Bronchial epithelial cell (primary cell): ENCODE measurements at places on chromosomes 3 and 15.

DNA sequence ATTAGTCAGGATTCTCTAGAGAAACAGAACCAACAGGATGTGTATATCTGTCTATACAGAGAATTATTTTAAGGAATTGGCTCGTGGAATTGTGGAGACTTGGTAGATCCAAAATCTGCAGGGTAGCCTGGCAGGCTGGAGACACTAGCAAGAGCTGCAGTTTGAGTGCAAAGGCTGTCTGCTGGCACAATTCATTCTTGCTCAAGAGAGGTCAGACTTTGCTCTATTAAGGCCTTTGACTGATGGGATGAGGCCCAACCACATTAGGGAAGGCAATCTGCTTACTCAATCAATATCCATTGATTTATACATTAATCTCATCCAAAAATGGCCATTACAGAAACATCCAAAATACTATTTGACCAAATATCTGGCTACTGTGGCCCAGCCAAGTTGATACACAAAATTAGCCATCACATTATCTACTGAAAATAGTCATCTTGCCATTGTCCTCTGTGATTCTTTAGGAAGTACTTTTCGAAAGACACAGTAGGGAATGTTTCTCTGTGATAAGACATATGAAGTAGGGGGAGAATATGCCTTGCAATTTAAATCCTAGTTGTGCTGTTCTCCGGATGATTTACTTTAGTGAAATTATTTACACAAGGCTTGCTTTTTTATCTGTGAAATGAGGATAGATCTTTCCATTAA is 873.8 kb downstream of the ROBO2 start:
- no peak for DNase-seq

GRCh38 chr3:174444391-174444790 is 414.7 kb upstream of the NAALADL2 start:
- no peak for DNase-seq

DNA sequence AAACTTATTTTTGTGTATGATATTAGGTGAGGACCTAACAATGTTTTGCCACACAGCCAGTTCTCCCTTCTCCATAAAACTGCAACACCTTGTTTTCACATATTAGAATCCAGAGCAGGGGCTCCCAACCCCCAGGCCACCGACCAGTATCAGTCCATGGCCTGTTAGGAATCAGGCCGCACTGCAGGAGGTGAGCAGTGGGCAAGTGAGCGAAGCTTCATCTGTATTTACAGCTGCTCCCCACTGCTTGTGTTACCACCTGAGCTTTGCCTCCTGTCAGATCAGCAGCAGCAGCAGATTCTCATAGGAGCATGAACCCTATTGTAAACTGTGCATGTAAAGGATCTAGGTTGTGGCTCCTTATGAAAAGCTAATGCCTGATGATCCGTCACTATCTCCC is 185.9 kb upstream of the NSMCE3 start:
- no peak for DNase-seq

DNA sequence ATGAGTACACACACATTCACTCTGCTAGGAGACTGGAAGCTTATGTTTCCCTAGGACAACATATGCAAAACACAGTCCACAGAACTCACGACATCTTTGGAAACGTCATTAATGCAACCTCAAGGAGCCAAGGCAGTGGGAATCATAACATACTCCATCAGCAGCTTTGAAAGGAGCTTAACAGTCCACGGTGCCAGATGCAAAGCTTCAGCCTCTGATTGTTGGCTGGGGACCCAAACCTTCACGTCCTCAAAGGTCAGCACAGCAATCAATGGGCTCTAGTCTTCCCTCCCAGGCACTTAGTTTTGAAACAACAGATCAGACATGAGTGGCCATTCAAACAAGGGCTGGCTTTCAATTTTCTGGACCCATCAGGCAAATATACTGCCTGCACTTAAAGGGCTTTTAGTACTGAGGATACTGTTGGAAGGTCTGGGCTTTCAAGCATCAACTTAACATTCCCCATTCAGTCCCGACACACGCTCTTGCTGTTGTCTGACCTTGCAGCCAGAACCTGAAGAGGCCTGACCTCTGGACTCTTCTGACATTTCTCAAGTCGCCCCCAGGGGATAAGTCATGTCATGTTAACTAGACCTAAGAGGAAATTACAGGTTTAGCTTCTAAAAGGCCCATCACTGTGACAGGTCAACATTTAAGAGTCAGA is 223.0 kb downstream of the PDZRN3 start:
- DNase-seq = no peak
